Neural crest cell (in vitro differentiated cells): ENCODE measurements at places on chromosomes 4 and X.

DNA sequence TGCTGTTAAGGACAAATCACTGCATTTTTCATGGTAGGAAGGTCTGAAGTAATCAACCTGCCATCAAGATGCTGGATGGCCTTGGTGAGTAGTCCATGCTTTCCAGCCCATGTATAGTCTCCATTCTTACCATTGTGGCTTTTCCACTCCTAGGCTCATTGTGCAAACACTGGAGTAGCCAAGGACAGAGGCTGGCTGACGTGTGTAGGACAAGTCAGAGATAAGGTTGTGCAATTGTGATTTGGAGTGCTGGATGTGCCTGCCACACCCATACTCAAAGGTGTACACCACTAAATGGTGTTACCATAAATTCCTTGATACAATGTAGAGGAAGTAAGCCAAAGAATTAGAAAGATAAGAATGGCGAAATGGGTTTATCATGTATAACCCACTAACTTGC, 26.3 kb upstream of the RADX start:
- H3K36me3 ChIP-seq = no peaks in the 10 kb centered on the region
- no peaks in the 10 kb centered on the region for H3K27me3 ChIP-seq
- H3K4me3 ChIP-seq = no peak overlapping the region
- no peak for DNase-seq

DNA sequence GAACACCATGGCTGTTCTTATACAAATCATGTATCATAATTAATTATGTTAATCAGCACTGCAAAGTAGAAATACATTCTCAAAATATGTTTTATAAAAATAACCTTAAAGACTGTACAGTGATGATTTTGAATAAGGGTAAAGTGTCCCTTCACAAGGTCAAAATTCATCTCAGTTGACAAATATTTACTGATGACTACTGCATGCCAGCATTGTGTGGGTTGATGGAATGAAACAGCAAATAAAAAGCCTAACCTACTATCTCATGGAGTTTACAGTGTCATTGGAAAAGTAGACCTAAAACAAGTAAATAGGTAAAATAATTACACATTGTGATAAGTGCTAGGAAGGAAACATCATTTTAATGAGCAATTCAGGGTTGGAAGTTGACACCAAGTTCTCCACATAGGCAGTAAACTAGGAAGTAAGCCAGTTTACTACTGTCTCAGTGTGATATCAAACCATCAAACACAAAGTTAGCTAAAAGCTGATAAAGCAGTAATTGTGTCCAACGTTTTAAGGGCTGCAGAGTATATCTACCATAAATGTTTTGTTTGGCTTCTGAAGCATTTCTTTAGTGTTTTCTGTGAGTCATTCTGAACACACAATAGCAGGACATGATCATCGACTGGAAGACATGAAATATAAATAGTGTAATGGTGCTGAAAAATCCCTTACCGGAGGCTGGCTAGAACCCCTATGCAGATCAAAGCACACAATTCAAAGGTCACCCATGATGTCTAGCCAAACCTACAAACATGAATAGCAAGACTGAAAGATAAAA, 221.8 kb downstream of the DACH2 start:
- no peaks in the 10 kb centered on the region for H3K36me3 ChIP-seq
- DNase-seq = no peak
- H3K4me3 ChIP-seq = no peak overlapping the region

- H3K27ac ChIP-seq = no peak overlapping the region
- no peak for DNase-seq
- no peak overlapping the region for H3K4me3 ChIP-seq
- peaks cover 3% of the 10 kb centered on the region for H3K4me1 ChIP-seq
- peaks cover 2% of the 10 kb centered on the region for H3K36me3 ChIP-seq
These were observed 113.8 kb downstream of the ADRA2C start for GRCh38 chr4:3879681-3880614.

- peaks cover 5% of the 10 kb centered on the region for H3K4me1 ChIP-seq
- H3K4me3 ChIP-seq = no peak overlapping the region
- H3K27me3 ChIP-seq = no peaks in the 10 kb centered on the region
These were observed 28.7 kb downstream of the INPP4B start for GRCh38 chr4:142817442-142817841.

GRCh38 chrX:47540754-47541538, 20.1 kb upstream of the ARAF start:
- no peaks in the 10 kb centered on the region for H3K27me3 ChIP-seq
- H3K36me3 ChIP-seq = no peaks in the 10 kb centered on the region
- H3K27ac ChIP-seq = peak overlapping the region; percentile 48
- H3K4me3 ChIP-seq = peak overlapping the region; percentile 8

DNA sequence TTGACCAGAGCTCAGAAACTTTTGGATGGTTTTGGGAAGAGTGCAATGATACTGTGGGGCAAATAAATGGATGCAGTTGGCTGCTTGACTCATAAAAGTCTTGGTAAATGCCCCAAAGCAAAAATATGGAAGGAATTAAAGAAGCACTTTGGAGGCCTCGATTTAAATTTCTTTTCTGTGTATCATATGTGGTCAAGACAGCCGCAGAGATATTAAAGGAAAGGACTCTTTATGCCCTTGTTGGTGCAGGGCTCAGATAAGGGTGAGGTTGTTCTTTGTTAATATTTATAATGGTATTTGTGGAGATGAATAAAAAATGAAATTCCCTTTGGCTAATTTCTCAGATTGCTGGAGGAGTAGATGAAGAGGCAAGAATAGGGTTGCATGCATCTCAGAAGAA, 90.2 kb downstream of the NHS start:
- H3K27me3 ChIP-seq = peaks cover 2% of the 10 kb centered on the region
- DNase-seq = no peak
- H3K4me3 ChIP-seq = no peak overlapping the region
- peaks cover 3% of the 10 kb centered on the region for H3K4me1 ChIP-seq

- DNase-seq = no peak
- no peaks in the 10 kb centered on the region for H3K36me3 ChIP-seq
- H3K27ac ChIP-seq = no peak overlapping the region
- H3K27me3 ChIP-seq = no peaks in the 10 kb centered on the region
- H3K4me3 ChIP-seq = no peak overlapping the region
These were observed 156.7 kb upstream of the EOLA2 start for GRCh38 chrX:150094996-150095395.

- peak overlapping the region; percentile 92 for H3K27ac ChIP-seq
- peaks cover 23% of the 10 kb centered on the region for H3K4me1 ChIP-seq
- peak; percentile 34 for DNase-seq
- H3K27me3 ChIP-seq = peaks cover 10% of the 10 kb centered on the region
- peak overlapping the region; percentile 83 for H3K4me3 ChIP-seq
These were observed 108.4 kb downstream of the ANTXR2 start for GRCh38 chr4:79964400-79965211.

GRCh38 chr4:137125011-137125410, 407.3 kb downstream of the PCDH18 start:
- no peaks in the 10 kb centered on the region for H3K36me3 ChIP-seq
- peaks cover 4% of the 10 kb centered on the region for H3K4me1 ChIP-seq
- no peak overlapping the region for H3K27ac ChIP-seq
- no peak for DNase-seq

DNA sequence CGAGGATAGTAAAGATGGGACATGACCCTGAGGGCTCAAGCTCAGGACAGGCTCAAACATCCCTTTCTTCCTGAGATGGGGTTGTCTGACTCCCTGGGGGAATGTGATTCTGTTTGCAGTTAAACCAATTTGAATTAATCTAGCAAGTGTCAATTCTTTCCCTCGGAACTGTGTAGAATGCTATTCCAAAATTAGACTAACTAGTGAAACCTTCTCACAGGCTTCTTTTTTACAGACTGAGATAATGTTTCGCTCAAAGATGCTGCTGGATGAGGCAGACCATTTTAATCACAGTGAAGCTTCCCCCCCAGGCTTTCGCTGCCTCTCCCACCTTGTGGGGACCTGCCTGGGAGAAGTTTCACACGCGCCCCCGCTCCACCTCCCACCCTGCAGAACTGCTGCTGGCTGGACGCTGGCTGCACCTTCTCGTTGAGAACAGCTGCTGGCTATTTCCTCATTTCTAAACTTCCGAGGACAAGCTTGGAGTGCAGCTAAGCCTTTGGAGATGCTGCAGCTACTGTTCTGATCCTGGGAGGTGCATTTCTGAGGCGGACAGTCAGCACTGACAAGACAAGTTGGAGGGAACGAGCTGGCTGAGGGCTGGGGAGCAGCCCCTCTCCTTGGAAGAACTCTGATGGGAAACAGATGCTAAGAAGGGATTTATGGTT, 297.8 kb downstream of the RAPGEF2 start:
- H3K27me3 ChIP-seq = no peaks in the 10 kb centered on the region
- H3K27ac ChIP-seq = no peak overlapping the region
- H3K4me3 ChIP-seq = no peak overlapping the region
- H3K4me1 ChIP-seq = peaks cover 36% of the 10 kb centered on the region
- no peak for DNase-seq
- no peaks in the 10 kb centered on the region for H3K36me3 ChIP-seq

DNA sequence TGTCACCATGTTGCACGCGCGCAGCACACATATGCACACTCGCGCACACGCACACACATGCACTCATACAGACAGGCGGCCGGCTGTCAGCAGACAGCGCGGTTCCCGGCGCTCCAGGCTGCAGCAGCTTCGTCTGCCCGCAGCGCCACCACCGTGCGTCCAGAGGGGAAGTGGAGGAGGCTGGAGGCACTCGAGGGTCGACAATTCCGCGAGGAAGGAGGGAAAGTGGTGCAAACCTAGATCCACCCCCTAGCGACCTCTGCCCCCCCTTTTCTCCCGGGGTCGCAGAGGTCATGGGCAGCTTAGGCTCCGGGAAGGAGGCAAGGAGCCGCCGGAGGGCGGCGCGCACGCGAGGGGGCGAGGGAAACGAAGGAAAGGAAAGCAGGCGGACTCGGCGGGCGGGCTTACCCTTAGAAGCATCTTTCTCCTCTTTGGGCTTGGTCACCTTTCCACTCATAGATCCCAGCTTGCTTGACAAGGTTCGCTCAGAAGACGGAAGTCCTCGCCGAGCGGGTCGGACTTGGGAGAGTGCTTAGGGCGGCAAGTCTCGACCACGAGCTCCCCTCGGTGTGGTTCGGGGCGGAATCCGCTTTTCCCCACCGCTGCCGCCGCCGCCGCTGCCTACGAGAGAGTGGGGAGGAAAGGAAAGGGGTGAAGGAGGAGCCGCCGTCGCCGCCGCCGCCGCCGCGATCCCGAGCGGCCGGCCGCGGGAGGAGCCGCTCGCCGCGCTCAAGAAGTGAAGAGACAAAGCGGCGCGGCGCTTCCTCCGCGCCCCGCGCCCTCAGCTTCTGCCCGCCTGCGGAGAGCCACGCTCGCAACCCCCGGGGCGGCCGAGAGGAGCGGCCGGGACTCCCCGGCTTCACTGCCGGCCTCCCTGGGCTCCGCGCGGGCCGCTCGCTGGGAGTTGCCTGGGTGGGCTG, 326.6 kb upstream of the F9 start:
- H3K4me3 ChIP-seq = peak overlapping the region; percentile 99
- H3K4me1 ChIP-seq = peaks cover 51% of the 10 kb centered on the region
- peaks cover 2% of the 10 kb centered on the region for H3K36me3 ChIP-seq
- peak overlapping the region; percentile 79 for H3K27ac ChIP-seq

GRCh38 chr4:68630371-68630770, 40.1 kb downstream of the UGT2B15 start:
- no peak overlapping the region for H3K27ac ChIP-seq
- no peak for DNase-seq
- no peaks in the 10 kb centered on the region for H3K36me3 ChIP-seq
- H3K27me3 ChIP-seq = no peaks in the 10 kb centered on the region

GRCh38 chrX:1242891-1243402, 25.7 kb upstream of the CSF2RA start:
- no peak overlapping the region for H3K4me3 ChIP-seq
- H3K36me3 ChIP-seq = no peaks in the 10 kb centered on the region
- H3K27ac ChIP-seq = no peak overlapping the region
- peaks cover 5% of the 10 kb centered on the region for H3K4me1 ChIP-seq
- peaks cover 5% of the 10 kb centered on the region for H3K27me3 ChIP-seq

DNA sequence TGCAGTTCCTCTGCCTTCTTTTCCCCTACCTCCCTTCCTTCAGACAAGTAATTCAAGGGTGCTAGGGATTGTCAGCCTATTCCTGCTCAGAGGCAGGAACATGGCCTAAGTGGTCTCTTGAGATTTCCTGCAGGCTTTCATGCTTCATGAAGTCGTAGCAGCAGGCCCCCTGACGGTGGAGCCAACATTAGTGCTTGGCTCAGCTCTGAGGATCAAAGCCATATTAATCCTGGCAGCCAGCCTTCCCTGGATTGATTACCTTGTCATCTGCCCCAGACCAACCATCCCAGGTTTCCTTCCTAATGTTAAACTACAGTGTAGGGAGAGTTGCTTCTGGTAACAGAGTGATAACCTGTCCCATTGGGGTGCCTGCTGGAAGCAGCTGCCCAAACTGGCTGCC, 84.1 kb downstream of the SLC16A2 start:
- no peaks in the 10 kb centered on the region for H3K4me1 ChIP-seq
- no peak overlapping the region for H3K27ac ChIP-seq
- DNase-seq = no peak
- H3K36me3 ChIP-seq = peaks cover 3% of the 10 kb centered on the region

DNA sequence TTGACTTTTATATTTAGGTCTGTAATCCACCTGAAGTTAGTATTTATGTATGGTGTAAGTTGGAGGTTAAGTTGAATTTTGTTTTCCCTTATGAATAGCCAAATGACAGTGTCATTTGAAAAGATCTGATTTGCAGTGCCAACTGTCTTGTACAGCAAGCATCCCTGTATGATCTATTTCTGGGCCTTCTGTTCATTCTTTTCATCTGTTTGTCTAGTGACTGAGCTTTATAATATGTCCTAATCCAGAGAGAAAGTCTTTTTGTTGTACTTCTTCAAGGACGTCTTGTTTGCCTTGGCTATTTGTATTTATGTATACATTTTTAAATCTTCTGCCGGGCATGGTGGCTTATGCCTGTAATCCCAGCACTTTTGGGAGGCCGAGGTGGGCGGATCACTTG, 39.6 kb downstream of the CDKL5 start:
- H3K27ac ChIP-seq = no peak overlapping the region
- no peak for DNase-seq
- no peaks in the 10 kb centered on the region for H3K27me3 ChIP-seq
- no peaks in the 10 kb centered on the region for H3K36me3 ChIP-seq

- H3K4me3 ChIP-seq = no peak overlapping the region
- no peak overlapping the region for H3K27ac ChIP-seq
- H3K36me3 ChIP-seq = no peaks in the 10 kb centered on the region
- no peaks in the 10 kb centered on the region for H3K27me3 ChIP-seq
These were observed 90.4 kb downstream of the COX7B2 start for GRCh38 chr4:46818604-46819003.

DNA sequence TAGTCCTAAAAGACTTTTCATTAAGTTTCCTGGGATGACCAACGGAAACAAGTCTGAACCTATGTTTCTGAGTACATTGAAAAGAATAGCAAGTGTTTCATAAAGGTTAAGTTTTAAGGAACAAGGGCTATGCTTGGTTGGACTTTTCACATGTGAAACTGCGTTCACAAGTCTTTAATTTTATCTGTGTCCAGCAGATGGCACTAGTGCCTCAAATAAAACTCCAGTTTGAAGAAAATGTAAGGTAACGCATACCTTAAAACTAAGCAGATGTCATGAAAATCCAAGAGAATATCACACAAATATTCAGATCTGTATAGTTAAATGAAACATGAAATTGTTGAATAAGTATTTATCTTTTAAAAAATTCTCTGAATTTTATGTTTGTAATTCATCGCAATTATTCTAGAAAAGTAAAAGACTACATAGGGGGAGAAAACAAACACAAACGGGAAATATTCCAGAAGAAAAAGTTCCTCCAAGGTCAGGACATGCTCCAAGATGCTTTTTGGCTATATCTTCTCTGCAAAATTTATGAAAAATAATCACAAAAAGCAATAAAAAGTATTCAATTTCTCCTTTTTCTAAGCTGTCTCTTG, 89.6 kb upstream of the MAD2L1 start:
- H3K27ac ChIP-seq = no peak overlapping the region
- H3K4me3 ChIP-seq = no peak overlapping the region
- H3K36me3 ChIP-seq = peaks cover 2% of the 10 kb centered on the region
